ENCODE measurements at places on chromosomes 11 and 22.

DNA sequence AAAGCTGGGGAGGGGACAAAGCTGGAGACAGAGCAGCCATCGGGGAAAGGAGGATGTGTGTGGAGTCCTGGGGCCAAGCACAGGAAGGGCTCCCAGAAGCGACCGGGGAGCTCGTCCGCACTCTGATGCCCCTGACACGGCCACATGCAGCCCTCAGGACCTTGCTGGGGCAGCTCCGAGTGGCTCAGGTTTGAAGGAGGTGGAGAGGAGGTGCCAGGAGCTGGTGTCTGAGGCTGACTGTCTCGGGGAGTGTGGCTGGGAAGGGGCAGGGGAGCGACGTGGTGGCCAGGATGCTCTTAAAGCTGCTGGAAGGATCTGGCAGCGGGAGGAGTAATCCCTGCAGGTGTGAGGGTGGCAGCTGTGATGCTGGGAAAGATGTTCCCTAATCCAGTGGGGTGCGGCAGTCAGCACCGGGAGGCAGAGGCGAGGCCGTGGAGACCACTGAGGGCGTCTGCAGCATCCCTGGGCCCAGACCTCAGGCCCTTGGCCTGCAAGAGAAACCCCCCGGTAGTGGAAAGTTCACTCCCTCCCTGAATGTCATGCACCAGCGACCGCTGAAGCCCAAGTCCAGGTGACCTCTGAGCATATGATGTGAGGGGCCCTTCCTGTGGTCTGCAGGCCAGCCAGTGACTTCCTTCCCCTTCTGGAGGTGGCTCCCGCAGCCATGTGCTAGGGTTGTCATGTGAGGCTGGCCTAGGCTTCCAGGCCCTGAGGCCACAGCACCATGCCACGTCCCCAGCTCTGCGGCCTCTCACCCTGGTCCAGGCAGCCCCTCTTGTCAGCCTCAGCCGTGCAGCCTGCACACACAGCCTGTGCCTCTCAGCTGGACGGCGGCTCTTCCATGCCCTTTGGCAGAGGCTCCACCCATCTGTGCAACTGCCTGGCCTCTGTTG is 17.2 kb upstream of the CTSD start:
- no peak for DNase-seq

DNA sequence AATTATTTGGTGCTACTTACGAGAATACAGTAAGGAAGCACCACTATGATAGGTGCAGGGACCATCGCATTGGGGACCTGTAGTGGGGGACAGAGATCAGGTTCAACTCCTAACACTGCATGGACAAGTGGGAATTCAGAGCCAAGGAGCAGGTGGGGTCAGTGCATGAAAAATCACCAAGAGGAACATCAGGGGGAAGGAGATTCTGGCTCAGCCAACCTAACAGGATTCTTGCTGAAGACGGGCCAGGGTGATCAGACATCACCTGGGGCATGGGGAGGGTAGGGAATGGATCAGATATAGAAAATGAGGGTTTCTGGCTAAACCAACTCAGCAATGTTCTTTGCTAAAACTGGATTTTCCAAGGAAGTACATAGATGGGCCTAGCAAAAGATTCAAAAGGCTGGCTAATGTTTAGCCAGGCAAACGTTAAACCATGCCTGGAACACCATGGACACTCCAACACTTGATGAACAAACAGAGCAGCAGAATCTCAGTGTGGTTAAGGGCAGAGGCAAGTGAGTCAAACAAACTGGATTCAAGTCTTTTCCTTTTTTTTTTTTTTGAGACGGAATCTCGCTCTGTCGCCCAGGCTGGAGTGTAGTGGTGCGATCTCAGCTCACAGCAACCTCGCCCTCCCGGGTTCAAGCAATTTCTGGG is 70.0 kb downstream of the MICAL3 start:
- no peak for DNase-seq

DNA sequence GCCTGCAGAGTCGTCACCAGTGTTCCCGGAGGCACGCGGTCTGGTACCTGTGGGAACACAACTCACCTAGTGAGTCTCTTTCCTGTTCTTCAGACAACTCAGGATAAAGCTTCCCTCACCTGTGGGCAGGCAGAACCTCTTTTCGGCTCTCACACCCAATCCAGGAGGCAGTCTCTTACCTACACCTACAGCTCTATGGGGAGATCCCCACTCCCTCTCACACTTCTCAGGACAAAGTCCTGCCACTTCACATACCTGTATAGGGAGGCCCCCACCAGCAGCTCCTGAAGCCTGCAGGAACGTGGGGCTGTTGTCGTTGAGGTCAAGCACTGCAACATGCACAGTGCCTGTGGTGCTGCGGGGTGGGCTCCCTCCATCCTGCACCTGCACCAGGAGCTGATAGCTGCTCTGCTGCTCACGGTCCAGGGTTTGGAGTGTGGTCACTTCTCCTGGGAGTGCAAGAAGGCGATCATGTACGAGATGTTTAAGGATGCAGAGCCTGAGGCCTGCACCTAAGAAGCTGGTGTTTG is 12.2 kb upstream of the TPP1 start:
- DNase-seq = no peak

DNA sequence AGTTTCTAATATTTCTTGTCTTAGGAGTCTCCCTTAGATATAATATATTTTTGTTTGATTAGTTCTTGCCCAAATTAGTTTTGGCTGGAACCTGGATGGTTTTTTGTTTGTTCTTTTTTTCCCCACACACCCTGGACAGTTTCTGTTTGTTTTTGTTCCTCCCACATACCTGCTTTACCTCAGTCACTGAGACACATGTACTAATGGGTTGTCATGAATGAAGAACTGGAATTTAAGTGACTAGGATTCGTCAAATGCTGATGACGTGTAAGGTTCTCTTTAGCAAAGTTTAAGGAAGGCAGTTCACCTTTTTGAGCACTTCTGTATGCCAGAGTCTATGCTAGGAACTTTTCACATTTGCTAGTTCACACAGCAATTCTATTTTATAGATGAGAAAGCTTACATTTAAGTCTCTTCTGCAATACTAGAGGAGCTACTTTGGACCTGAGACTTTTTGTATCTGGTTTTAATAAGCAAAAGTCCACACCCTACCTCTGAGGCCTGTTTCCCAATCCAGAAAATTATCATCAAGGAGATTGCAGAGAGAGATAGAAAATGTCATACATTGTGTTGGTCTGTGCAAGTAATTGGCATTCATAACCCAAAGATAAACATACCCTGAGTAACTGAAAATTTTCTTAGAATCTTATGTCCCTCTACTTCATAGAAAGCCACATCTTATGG is 86.7 kb upstream of the RAB1B start:
- no peak for DNase-seq

- DNase-seq = no peak
Observed at GRCh38 chr11:67120881-67121710, 2.0 kb downstream of the KDM2A start.
